Epithelial cell of proximal tubule (primary cell): ENCODE measurements at places on chromosomes 1 and 21. TPM values are rescaled to one million over a fixed set of nuclear protein-coding genes. Genes with fewer than 3 reads are reported as not detected.

NBPF20 gene
- total RNA-seq: 1.0 and 1.9 TPM in 2 replicates

COL8A2 gene
- 0.06 and 0.65 TPM in 2 replicates for total RNA-seq

FCRL4 gene
- not detected in 2 replicates for total RNA-seq

TFF2 gene
- not detected in 2 replicates for total RNA-seq

S100A8 gene
- not detected in 2 replicates for total RNA-seq

TM2D1 gene
- total RNA-seq: 43.3 and 59.5 TPM in 2 replicates

IFNLR1 gene
- total RNA-seq: 3.6 and 4.2 TPM in 2 replicates

CFHR4 gene
- total RNA-seq: not detected in 2 replicates

CHI3L2 gene
- total RNA-seq: not detected in 2 replicates

PLPPR4 gene
- 0.12 TPM in 1 of 2 replicates, not detected in the other for total RNA-seq

NT5C1A gene
- total RNA-seq: not detected in 2 replicates

DNA sequence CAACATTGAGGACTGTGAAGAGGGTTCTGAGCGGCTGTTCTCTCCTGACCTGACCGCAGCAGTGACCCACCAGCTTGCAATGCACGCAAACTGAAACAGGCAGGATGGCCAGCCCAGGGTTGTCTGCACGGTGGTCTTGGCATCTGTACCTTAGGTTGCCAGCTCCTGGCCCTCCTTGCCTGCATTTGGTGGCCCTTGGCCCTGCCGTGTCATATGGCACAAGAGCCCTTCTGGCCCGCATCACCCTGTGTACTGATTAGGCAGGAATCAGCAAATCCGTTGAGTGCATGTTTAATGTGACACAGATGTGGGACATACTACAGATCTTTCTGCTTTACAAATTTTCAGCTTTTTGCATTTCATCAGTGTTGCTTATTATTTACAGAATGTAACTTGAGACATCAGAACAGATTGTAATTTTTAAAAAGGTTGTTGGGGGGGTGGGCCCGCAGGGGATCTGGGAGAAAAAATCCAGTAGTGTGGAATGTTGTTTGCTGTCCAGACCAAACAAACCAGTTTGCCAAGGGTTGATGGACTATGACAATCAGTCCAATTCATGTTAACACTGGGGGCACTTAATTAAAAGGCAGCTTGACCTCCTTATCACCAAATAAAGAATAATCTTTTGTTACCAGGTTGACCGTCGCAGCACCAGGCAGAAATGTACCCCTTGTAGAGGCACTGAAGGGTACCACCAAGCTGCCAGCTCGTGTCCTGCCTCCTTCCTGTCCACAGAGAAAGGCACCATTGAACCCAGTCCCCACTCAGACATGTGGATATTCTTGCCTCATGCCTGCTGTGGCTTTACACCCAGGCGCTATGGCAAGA is 132.6 kb downstream of the DHRS3 start:
- DNase-seq: no peak

DNA sequence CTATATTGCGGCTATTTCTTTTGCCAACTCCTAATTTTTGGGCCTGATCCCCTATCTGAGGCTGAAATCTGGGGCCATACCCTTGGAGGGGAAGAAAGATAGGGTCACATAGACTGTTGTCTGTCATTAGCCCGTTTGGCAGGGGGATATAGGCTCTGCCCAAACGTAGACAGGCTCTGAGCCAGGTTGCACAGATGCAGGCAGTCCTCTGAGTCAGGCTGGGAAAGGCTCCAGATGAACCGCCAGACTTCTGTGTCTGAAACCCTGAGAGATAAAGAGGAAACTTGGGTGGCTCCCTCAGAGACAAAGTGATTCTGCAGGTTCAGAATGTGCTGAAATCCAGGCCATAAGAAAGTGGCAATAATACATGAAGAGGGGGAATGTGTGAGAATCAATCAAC is 4.0 kb upstream of the CAP1 start:
- no peak for DNase-seq

DNA sequence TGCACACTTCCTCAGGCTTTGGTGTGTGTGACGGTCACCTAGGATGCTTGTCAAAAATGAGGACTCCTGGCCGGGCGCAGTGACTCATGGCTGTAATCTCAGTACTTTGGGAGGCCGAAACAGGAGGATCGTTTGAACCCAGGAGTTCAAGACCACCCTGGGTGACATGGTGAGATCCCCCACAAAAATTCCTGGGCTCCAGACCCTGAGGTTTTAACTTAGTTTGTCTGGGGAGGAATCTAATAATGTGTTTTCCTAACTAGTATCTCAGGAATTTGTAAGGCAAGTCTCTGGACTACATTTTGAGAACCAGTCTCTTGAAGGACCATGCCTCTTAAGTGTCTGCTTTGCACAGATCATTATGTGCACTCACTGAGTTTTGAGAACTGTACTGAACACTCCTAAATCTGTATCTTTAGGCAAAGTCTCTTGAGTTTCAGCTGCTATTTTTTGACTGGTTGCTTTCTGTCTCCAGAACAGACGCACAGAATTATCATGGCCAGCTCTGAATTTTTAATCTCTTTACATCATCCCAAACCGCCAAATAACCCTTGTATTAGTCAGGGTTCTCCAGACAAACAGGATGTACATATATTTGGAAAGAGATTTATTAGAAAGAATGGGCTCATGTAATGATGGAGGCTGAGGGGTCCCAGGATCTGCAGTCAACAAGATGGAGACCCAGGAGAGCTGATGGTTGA is 45.5 kb upstream of the VANGL1 start:
- DNase-seq: no peak

DNA sequence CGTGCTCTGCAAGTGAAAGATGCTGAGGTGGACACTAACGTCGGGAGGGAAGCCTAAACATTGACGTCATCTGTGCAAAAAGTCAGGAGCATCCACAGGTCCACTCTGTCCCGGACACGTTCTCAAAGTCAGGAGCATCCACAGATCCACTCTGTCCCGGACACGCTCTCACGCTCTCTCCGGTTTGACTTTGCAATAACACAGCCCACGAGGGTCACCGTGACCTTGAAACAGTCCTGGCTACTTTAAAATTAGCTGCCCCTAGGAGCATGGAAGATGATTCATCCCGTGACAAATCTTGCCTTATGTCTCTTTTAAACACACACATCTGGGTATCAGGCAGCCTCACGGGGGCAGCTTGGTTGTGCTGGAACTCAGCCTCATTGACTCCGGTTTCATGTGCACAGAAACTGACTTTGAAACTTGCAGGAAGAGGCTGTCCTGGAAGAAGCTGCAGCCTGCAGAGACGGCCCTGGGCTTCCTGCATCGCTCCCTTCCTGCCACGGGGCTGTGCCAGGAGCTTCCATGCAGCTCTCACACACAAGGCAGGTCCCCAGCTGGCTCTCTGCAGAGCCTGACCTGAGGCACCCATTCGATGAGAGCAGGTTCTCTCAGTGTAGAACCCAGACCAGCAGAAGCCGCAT is 18.1 kb upstream of the COL18A1 start:
- no peak for DNase-seq

DNA sequence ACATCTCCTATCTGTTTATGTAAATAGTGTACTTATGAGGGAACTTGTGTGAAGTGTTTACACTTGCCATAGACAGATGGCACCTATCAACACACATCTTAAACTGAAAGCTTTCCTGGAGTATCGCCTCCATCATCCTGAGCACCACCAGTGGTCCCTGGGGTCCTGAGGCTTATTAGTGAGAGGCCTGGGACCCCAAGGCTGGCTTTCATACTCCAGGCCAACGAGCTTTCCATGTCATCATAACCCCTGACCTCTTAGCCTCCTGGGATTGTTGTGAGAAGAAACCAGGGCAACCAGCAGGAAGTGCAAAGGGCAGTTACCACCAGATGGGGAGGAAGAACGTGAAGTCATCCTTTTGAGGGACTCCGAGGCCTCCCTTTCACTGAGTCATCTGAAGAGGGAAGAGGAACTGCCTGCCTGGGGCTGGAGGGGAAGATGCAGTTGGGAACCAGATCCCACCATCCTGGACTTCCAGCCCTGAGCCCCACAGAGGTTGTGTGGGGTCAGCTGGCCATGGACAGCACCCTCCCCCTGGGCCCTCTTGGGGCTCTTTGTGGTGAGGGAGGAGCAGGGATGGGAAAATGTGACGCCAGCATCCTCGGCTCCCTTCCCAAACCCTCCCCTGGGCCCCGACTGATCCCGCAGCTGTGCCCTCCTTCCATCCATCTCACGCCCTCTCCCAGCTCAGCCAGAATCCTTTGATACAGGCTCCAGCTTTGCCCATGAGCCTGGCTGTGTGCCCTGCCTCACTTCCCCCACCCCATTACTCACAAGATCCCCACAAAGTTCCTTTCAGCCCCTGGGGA is 5.8 kb downstream of the INKA2 start:
- no peak for DNase-seq

DNA sequence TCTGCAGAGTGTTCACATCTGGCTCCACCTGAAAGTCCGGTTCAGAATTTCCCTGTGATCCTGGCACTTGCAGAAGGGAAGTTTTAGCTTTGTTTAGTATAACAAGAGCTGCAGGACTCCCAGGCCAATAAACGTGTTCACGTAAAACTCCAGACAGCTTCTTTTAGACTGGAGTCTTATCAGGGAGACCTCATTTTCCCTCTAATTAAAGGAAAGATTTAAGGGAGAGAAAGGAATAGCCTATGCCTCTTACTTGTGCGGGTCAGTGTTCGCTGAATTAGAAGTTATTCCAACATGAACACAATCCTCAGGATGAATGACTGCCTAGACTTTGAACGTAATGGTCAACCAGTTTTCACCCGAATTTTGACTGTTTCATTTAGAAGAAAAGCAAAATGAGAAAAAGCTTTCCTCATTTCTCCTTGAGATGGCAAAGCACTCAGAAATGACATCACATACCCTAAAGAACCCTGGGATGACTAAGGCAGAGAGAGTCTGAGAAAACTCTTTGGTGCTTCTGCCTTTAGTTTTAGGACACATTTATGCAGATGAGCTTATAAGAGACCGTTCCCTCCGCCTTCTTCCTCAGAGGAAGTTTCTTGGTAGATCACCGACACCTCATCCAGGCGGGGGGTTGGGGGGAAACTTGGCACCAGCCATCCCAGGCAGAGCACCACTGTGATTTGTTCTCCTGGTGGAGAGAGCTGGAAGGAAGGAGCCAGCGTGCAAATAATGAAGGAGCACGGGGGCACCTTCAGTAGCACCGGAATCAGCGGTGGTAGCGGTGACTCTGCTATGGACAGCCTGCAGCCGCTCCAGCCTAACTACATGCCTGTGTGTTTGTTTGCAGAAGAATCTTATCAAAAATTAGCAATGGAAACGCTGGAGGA is 202.1 kb upstream of the SGIP1 start:
- DNase-seq: peak; percentile 20

DNA sequence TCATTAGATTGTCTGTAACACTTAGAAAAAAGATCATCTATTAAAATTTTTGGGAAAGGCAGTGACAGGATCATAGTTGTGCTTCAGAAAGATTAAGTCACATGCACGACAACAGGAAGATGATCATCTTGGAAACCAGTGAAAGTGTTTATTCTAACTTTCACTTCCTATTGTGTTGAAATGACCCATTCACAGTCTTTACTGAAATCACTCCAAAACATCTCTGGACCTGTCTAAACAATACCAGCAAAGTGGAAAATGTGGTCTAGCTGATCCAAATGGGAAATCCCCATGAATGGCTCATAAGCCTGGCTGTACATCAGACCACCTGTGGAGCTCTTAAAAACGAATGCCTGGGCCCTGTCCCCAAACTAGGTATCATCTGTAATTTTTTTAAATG is 111.1 kb upstream of the ETV3 start:
- no peak for DNase-seq

- no peak for DNase-seq
Observed at GRCh38 chr1:171643156-171643555, 9.3 kb downstream of the MYOC start.

DNA sequence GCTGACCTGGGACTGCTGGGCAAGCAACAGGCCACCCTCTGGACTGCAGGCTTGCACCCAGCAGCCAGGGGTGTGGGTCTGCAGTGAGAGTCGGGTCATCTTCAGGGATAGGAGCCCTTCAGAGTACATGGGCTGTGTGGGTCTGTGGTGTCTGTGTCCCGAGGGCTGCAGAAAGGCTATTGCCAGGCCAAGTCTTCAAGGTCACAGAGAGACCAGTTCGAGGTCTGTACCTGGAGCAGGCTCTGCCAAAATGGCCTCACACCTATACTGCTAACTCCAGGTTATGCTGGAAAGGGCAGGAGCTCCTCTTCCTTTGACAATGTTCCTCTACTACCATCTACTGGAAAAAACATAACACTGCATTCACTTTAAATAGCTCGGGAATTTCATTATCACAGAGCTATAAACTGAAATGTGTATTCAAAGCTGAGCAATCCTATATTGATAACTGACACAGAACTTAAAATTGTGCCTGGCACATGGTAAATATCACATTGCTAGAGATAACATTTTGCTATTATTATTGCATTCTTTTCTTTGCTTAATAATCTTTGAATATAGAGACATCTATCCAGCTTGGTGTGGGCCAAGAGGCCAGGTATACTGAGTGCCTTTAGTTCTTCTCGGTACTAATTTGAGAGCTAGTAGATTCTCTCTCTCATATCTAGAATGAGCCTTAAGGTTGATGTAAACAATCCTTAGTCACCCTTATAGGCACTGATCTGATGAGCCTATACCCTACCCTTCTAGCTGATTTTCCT is 6.9 kb upstream of the DNAH14 start:
- DNase-seq: no peak

- no peak for DNase-seq
Observed at GRCh38 chr1:205504311-205505075, at the start of gene CDK18. Gene CDK18 (plus strand): TSS chr1:205504669. CDS start chr1:205523168, 18,499 bp downstream.

DNA sequence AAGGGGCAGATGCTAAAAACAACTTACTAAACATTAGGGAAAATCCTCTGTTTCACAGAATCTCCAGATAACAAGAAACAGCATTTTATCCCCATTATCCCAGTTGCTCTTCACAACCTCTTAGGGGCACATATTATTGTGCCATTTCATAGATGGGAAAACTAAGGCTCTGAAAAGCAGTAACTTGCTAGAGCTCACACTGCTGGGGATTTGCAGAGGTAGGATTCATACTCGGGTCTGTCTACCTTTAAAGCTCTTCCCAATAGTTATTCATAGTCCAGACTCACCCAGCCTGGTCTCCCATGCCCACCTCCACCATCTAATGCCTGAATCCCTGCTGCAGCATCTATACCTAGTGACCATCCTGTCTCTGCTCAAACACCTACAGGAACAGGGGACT is 67.7 kb downstream of the RRAGC start:
- DNase-seq: no peak

DNA sequence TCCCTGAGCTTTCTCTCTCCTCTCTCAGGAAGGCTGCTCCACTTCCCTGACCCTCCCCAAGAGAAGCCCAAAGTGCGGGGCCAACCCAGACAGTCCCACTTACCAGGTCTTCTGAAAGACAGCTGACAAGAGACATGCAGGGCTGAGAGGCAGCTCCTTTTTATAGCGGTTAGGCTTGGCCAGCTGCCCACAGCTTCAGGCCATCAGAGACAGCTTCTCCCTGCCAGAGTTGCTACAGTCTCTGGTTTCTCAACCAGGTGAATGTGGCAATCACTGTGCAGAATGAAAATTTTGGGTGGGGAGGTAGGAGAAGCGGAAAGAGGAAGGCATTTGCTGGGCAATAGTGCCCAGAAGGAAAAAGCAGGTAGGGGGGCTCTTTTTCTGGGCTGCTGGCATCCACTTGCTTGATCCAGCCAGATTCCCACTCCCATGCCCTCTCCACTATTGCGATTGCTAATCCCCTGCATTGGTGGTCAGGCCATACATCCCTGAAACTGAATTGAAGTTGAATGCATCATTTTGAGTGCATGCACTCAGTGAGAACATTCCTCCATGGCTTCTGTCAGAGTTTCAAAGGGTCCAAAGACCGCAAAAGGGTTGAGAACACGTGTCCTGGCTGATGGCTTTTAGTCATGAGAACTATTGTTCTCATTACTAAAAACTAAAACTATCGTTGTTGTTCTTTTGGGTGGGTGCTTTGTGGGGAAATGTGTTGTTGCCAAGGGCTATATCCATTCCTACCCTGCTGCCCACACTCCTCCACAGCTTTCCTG is at the start of gene S100A8:
TSS of gene S100A8 (minus strand) at position 136 of the 773 bp plus-strand sequence. CDS start 538 bp downstream, outside the sequence.
- DNase-seq: no peak
